Fibroblast of skin of back (primary cell): ENCODE measurements at places on chromosomes 5 and 9.

DNA sequence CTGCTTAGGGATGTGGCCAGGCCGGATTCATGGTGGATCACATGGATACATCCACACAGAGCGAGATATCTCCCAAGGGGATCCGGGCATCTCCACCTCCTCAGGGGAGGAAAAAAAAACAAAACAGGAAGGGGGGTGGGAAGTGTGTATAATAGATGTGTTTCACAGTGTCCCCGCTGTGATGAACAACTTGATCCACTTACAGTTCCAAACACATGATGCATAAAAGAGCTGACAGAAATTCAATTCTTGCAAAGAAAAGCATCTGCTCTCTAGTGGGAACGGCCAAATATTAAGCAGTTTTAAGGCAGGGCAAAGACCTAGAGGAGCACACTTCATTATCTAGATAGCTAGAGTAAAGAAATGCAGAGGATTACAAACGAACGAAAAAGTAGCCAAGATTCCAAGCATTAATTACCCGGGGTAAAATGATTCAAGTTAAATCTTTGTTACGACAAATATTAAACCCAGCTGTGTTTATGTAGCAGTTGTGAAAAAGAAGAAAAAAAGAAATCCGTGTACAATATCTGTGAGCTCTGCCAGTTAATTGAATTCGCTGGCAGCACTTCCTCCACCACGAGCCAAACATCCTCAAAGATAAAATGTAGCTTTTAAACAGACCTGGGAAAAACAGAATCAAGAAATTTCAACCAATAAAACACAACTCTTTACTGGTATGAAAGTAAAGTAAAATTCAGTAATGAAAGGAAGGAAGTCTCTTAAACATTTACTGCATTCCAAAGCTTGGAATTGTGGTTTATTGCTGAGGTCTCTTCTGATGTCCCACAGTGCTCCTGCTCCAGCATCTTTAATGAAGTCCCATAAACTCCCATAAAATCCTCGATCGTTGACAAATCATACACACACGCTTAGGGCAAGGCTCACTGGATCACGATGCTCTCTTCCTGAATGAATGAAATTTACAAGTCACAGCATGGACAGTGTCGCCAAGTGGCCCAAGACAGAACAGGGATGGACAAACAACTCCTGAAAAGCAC lies 213.0 kb downstream of the CRB2 start:
- DNase-seq = peak; percentile 74

- peak; percentile 71 for DNase-seq
Measured at GRCh38 chr5:117999939-118000549, 988.3 kb downstream of the DTWD2 start.

GRCh38 chr9:80175286-80176150 lies 603.8 kb downstream of the TLE4 start:
- DNase-seq = peak; percentile 52

GRCh38 chr9:114156657-114157421 lies 1.5 kb downstream of the COL27A1 start:
- DNase-seq = peak; percentile 82

DNA sequence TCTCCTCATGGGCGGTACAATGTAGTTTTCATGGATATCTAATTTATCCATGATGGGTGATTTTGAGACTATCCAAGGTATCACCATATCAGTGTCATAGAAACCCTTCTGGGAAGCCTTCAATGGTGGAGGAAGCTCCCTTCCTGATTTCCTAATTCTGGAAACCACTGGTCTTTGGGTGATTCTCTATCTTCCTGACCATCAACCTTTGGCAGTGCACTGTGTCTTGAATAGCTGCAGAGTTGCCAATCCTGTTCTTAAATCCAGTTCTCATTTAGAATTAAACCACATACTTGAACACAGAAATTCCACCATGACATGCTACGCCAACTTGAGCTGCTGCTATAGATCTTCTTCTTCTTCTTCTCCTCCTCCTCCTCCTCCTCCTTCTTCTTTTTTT lies 161.7 kb upstream of the KLF9 start:
- DNase-seq = no peak

GRCh38 chr5:97163360-97163764 lies 19.7 kb downstream of the RIOK2 start:
- peak; percentile 20 for DNase-seq

DNA sequence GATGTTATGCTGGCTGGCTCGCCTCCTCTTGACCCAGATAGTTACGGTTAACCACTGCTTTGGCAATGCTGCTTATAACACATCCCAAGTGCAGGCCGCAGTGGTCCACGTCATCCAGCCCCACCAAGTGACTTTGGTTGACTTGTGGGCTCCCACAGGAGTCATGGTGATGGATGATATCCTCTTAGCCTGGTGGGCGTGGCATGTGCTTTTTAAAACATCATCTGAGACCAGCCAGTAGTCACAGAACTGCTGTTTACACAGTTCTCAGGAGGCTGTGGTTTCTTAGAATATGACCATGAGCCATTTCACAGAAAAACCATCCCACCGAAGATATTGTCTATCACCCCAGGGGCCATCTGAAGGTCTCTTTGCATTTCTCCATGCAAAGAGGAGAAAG lies 216.9 kb downstream of the SH3GL2 start:
- no peak for DNase-seq
